RKO (cell line): ENCODE measurements at places on chromosomes 2 and 18.
A peak's percentile ranks its signal among the peaks of the same experiment; 100 is the strongest.

- no peak for DNase-seq
Measured at GRCh38 chr2:155391613-155392130, 693.2 kb downstream of the KCNJ3 start.

DNA sequence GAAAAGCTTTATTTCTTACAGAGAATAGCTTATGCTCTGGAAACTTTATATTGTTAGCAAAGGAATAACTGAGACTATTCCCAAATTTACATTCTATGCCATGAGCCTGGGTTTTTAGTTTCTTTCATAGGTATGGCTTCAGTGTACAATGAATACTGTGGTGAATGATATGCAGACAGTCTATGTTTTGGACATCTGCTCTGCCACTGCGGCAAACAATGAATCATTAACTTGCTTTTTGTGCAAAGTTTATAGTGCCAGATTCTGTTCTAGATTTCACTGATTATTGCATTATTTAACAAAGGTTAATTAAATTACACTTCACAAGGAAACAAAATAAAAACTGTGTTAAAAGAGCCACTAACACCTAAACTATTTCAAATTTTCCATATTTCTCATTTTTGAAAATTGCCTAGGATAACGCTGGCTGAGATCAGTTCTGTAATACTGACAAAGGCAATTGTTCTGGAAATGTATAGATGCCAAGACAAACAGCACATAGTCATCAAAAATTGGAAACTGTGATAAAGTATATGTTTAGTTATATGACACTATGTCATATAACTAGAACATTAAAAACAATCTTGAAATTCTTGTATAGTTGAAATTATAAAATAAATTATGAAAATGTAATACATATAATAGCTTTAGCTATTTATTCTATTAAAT, 74.7 kb downstream of the ITSN2 start:
- DNase-seq = no peak

DNA sequence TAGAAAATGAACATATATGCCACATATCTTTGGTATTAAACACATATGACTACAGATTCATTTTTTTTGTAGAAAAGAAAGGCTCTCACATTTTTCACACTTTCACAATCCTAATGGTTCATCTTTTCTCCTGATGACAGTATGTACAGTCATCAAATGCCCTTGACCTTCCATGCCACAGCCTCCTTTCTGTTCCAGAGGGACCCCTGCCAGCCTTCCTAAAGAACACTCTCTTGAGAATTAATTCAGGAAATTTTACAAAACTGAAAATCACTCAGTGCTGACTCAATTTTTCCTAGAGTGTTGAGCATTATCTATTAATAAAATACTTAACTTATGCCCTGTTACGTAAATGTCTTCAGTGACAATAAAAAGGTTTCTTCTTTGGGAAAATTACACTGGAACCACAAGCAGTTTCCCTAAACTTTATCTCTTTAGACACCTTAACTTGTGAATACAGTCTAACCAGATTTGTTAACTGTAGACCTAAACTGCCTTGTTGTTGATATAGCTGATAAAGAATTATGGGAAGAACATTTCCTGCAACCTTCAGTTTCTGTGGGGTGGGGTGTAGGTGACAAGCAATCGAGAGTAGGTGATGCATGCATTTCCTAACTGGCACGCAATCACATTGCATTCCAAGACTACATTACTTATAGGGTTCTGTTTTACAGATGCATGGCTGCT, 15.3 kb upstream of the ACOXL start:
- no peak for DNase-seq

DNA sequence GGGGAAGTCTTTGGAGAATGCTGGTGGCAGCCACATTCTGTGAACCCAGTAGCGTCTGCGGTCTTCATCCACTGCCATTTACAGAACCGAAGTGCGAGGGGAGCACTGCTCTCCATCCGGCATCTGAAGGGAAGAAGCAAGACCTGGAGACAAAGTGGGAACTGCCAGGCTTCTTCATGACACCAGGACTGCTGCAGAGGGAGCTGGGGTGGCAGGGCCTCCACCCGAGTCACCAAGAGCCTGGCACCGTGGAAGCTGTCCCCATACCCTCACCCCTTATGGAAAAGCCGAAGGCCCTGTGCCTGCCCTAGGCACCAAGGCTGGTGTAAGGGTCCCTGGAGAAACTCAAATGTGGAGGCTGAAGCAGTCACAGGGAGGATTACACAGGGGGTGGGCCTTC, 79.8 kb downstream of the CIB4 start:
- DNase-seq = no peak

- no peak for DNase-seq
Measured at GRCh38 chr2:73503992-73504570, 118.4 kb downstream of the ALMS1 start.

DNA sequence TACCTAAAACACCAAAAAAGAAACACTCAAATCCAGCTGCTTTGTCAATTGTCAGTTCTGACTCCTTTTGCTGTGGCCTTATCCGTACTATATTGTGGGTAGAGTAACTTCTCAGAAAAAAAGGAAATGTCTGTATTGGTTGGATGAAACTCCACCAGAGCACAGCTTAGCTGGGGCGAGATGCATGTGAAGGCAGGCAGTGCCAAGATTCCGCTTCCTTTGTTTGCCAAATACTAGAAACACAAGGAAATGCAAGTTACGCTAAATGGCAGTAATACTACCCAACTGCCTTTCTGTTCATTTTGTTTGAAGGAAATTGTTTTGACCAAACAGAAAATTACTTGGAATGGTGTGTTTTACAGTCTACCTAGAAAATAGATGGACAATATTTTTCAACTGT, 10.0 kb downstream of the KLF11 start:
- DNase-seq = no peak

GRCh38 chr2:45844796-45845457, 193.5 kb downstream of the PRKCE start:
- no peak for DNase-seq

DNA sequence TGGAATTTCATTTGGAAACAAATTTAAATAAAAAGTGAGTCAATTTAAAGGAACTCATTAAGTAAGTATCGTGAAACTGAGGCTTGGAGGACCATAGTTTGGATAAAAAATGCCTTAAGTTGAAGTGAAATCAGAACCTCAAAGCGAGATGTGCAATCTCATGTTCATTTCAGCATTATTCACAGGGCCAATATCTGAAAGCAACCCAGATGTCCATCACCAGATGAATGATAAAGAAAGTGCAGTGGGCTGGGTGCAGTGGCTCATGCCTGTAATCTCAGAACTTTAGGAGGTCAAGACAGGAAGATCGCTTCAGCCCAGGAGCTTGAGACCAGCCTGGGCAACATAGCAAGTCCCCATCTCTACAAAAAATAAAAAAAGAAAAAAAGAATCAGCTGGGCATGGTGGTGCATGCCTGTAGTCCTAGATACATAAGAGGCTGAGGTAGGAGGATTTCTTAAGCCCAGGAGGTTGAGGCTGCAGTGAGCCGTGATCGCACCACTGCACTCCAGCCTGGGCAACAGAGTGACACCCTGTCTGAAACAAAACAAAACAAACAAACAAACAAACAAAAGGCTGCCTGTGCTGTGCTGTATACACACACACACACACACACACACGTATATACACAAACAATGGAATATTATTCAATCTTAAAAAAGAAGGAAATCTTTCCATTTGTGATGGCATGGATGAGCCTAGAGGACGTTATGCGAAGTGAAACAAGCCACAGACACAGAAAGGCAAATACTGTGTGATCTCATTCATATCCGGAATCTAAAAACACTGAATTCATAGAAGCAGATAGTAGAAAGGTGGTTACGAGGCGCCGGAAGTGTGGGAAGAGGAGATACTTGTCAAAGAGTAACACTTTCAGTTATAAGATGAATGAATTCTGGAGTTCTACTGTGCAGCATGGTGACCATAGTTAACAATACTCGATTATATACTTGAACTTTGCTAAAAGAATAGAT, 14.5 kb downstream of the SH3RF3 start:
- DNase-seq = no peak

DNA sequence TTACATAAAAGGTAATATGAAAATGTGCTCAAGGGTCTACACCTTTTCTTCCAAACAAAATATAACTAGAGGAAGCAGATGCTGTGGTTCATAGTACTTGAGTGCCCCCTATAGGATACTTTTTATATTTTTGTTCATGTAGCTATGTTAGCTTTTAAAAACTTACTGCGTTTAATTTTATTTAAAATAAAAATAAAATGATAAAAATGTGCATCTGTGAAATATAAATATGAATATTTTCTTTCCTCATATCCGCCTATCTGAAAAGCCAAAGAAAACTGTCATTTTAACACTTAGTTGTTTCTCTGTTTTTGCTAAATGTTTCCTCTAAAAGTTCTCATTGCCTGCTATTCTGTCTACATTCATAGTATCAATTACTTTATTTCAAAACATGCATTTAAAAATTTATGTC, 9.6 kb upstream of the LRP1B start:
- peak; percentile 51 for DNase-seq

- DNase-seq = no peak
Measured at GRCh38 chr2:239002954-239003623, 155.2 kb downstream of the TWIST2 start.

DNA sequence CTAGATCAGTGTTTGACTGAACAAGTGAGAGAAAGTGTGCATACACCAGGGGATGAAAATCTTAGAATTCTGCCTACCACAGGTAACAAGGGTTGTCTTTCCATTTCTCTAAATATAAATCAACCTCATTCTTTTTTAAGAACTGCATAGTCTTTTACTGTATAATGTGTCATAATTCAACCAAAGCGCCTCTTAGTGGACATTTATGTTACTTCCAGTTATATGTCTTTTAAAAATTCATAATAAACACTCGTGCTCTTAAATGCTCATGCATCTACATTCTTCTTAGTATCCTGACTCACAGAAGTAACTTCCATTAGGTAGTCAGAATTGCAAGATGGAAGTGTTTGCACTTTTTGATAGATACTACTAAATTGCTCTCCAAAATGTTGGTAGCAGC, 76.2 kb downstream of the CHRNA1 start:
- peak; percentile 49 for DNase-seq

DNA sequence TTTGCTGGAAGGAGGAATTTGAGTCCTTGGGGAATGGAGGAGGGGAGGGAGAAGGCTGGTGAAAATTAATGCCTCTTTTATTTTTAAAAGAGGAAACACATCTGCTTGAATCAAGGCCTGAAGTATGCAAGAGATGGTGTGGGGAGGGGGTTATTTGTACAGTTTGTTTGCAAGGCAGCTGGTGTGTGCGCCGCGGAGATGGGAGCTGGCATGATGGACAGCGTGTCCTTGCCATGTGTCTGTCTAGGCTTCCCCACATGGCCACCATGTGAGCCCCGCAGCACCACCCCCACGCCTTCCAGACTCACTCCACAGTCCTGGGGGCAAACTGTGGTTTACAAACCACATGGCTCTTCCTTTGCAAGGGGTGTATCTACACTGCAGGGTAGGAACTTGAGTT, 154.8 kb upstream of the APCDD1 start:
- no peak for DNase-seq

DNA sequence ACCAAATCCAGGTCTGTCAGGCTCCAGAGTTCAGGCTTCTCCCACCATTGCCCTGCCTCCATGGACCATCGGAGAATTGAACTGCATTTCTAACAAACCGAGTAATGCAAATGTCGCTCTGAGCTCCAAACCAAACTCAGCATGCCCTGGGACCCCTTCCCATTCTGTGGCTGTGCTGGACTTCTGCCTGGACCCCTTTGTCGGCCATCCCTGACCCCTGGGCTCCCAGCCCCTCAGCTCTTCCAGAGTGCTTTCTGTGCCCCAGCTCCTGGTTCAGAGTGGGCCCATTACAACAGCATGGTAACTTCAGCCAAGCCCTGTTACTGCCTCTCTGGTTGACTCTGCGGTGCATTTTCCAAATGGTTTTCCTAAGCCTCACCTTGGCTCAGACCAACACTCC, 55.1 kb upstream of the MAPRE3 start:
- no peak for DNase-seq

DNA sequence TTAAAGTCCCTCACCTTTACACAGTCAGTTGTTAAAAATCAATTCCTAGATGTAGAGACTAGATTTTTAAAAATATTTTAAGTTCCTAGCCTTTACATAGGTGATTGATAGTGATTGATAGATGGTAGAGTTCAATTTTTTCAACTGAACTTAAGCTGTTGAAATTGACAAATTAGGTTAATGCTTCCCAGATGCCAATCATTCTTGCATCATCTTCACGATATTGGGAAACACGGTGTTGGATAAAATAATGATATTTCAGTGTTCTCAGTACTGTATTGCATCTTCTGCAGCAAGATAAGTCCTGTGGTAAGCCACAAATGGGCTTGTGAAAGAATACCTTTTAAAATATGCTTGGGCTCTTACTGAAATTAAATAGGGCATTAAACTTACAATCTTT, 667.6 kb downstream of the STK39 start:
- no peak for DNase-seq

DNA sequence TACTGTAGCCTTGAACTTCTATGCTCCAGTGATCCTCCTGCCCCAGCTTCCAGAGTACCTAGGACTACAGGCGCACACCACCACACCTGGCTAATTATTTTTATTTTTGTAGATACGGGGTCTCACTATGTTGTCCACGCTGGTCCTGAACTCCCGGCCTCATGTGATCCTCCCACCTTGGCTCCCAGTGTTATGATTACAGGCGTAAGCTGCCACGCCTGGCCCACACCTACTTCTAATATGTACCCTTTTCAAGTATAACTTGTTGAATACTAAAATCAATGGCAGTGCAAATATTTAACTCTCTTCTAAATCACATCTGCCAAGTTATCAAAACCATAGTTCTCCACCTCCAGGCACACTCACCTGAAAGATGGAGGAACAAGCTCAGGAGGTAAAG, 58.7 kb downstream of the ITSN2 start:
- DNase-seq = no peak

DNA sequence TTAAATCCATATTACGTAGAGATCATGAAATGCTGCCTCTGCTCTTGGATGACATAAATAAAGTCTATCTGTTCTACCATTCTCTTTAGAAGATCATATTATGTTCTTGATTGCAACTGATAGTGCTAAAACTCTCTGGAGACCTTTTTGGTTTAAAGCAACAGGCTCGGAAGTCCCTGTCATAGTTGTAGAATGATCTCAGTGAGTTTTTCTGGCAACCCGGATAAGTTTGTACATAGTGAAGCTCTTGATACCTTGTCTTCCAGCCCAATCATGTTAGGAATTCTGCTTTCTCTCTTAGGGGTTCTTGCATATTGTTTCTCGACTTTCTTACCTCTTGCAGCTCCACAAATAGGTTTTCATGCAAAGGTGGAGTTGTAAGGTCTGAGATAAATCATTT, 156.1 kb downstream of the TTC27 start:
- DNase-seq = no peak

- no peak for DNase-seq
Measured at GRCh38 chr2:242019344-242019743, 149.8 kb downstream of the RTP5 start.

- no peak for DNase-seq
Measured at GRCh38 chr2:46644690-46645385, 165.5 kb downstream of the TMEM247 start.

- DNase-seq = no peak
Measured at GRCh38 chr18:30925795-30926194, 116.7 kb downstream of the DSC3 start.
